ENCODE measurements at places on chromosomes 3 and 15. TPM values are rescaled to one million over a fixed set of nuclear protein-coding genes. Genes with fewer than 3 reads are reported as not detected.

CCR8 gene
- not detected for total RNA-seq

GRAMD2A gene
- 0.14 TPM for total RNA-seq

ACKR4 gene
- total RNA-seq, result 4.4 TPM

EPHB1 gene
- 0.78 TPM for total RNA-seq

TFDP2 gene
- 17.0 TPM for total RNA-seq

ZSCAN2 gene
- total RNA-seq, result 14.1 TPM

TRIM71 gene
- not detected for total RNA-seq

ZNF80 gene
- total RNA-seq, result not detected

AGTR1 gene
- not detected for total RNA-seq

SIN3A gene
- total RNA-seq, result 25.7 TPM

PLSCR5 gene
- total RNA-seq, result not detected

C3orf33 gene
- total RNA-seq, result 2.7 TPM

SLC2A2 gene
- not detected for total RNA-seq

SHF gene
- 1.9 TPM for total RNA-seq

LSMEM2 gene
- not detected for total RNA-seq

DUT gene
- 72.8 TPM for total RNA-seq

CDCP1 gene
- 3.7 TPM for total RNA-seq

SOX2 gene
- total RNA-seq, result not detected

SERINC4 gene
- not detected for total RNA-seq

C2CD4B gene
- 9.2 TPM for total RNA-seq

SENP8 gene
- total RNA-seq, result 2.2 TPM

TF gene
- 0.18 TPM for total RNA-seq

NANOGP8 gene
- total RNA-seq, result not detected

TLR9 gene
- total RNA-seq, result 0.04 TPM

GNB5 gene
- 29.7 TPM for total RNA-seq

CELF6 gene
- not detected for total RNA-seq

ADCY5 gene
- total RNA-seq, result 0.07 TPM

FETUB gene
- total RNA-seq, result not detected

All from pulmonary artery endothelial cell (primary cell).